ENCODE measurements at places on chromosomes 13 and 19.

DNA sequence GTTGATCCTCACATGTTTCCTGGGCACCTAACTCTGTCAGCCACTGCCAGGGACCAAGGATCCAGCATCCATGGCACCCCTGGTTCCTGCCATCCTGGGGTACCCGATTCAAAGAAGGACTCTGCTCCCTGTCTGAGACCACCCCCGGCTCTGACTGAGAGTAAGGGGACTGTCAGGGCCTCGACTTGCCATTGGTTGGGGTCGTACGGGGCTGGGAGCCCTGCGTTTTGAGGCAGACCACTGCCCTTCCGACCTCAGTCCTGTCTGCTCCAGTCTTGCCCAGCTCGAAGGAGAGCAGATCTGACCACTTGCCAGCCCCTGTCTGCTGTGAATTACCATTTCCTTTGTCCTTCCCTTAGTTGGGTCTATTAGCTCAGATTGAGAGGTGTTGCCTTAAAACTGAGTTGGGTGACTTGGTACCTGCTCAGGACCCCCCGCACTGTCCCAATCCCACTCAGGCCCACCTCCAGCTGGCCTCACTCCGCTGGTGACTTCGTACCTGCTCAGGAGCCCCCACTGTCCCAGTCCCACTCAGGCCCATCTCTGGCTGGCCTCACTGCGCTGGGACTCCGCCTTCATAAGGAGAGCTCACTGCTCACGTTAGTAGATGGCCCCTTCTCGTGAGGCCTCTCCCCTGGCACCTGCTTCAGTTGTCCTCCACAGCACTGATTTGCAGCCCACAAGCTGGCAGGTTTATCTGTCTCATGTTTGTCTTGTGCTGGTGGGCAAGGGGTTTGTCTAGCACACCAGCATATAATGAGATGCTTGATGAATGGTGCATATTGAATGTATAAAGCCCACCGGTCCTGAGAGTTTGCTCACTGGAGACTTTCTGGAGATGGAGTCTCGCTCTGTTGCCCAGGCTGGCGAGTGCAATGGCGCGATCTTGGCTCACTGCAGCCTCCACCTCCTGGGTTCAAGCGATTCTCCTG lies 3.9 kb downstream of the RPL28 start:
- DNase-seq: no peak

GRCh38 chr13:73433890-73434289 lies 375.1 kb downstream of the KLF5 start:
- DNase-seq: no peak

GRCh38 chr13:32060401-32060878 lies 28.9 kb downstream of the FRY start:
- DNase-seq: no peak

DNA sequence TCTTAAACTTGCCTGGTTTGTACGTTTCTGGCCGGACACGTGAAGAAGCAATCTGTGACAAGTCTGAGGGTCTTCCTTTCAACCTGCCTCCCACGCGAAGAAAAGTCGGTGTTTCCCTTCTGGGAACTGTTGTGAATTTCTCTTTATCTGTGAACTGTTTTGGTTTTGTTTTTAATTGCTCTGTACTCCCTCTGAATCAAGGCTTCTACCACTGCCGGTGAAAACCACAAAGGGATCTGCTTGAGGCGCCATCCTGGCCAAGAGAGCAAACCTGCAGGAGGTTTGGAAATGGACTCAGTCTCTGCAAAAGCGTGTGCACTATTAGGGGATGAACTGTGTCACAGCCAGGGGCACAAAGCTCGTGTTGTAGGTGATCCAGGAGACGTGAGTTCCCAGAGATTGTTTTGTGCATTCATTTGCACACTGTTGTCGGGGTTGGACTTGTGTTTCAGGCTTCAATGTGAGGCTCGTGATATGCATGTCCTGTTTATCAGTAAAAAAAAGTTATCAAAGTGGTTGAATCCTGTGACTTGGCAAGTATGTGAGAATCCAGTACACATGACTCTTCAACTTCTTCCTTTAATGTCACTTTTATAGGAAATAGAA lies 9.7 kb downstream of the SIGLEC8 start:
- DNase-seq: no peak

DNA sequence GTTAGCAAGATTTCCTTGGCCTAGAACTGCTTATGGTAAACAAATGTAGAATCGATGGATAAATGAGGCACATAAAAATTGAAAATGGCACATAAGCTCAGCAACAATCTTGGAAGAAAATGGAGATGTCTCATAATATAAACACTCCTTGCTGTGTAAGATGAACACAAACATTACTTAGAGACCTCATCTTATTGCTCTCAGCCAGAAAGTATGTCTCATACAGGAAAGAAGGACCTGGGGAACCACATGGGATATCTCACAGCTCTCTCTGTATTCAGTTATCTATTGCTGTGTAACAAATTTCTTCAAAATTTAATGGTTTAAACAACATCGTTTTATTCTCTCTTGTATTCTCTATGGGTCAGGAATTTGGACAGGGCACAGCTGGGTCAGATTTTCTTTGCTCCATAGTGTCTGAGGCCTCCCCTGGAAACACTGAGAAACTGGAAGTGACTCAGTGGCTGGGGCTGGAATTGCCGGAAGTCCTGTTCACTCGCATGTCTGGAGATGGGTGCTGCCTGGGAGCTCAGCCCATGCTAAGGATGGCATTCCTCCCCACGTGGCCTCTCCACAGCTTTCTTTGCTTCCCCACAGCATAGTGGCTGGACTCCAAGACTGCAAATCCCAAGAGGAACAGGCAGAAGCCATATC lies 105.1 kb downstream of the NUFIP1 start:
- no peak for DNase-seq

DNA sequence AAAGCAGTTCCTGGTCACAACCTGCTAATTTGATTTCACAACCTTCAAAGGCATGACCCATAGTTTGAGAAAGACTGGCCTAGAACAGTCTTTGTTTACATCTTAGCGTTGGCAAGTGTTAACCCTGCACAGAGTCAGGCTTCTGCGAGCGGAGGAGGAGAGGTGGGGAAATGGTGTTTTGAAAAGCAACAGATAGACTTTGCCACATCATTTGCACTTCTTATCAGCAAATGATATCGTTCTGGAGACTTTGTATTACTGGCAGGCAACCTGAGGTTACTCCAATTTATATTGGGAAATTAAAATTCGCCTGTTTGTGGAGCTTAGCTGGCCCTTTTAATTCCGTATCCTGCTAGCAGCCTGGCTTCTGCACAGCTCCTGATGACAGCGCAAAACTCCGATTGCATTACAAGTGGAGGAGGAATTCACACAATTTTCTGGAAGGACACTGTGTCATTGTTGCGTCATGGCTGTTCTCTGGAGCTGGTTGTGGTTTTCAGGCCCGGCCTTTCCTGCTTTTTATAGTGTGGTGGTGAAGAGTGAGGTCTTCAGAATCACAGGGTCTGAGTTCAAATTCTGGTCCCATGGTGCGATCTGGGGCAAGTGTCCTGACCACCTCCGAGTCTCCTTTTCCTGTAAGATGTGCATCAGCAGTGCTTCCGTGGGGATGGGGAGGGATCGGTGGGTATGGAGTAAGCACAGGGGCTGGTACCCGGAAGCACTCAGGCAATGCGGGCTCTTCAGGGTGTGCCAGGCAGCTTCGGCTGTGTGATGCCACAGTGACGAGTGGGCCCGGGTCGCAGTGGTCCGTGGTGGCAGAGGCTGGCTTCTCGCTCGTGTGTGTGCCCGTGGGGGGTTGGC lies 49.1 kb upstream of the EHD2 start:
- DNase-seq: peak; percentile 93

DNA sequence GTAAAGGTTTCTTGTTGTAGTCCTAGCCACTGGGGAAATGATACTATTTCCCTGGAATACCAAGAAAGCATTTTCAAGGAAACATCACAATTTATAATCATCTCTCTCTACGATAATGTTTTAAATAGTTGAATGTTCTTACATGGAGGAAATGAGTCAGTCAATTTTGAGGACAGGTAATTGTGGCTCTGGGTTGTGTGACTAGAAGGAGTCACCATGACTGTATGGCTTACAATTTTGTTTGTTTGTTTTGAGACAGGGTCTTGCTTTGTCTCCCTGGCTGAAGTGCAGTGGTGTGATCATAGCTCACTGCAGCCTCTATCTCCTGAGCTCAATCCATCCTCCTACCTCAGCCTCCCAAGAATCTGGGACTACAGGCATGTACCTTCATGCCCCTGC lies 47.4 kb downstream of the COG3 start:
- no peak for DNase-seq

GRCh38 chr19:55113570-55114039 lies 3.8 kb downstream of the PPP1R12C start:
- no peak for DNase-seq

DNA sequence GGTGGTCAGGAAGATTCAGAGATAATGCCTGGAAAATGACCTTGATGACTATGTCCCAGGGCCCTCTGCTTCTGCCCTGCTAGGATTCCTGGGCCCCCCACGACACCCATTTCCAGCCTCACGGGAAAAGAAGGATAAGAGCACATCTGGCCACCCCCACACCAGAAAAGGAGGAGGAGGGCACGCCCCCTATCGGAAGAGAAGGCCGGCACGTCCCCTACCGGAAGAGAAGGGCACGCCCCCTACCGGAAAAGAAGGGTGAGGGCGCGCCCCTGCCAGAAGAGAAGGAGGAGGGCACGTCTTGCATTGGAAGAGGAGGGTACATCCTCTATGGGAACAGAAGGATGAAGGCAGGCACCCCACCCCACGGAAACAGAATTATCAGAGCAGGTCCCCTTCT lies 84.3 kb downstream of the IER2 start:
- no peak for DNase-seq

DNA sequence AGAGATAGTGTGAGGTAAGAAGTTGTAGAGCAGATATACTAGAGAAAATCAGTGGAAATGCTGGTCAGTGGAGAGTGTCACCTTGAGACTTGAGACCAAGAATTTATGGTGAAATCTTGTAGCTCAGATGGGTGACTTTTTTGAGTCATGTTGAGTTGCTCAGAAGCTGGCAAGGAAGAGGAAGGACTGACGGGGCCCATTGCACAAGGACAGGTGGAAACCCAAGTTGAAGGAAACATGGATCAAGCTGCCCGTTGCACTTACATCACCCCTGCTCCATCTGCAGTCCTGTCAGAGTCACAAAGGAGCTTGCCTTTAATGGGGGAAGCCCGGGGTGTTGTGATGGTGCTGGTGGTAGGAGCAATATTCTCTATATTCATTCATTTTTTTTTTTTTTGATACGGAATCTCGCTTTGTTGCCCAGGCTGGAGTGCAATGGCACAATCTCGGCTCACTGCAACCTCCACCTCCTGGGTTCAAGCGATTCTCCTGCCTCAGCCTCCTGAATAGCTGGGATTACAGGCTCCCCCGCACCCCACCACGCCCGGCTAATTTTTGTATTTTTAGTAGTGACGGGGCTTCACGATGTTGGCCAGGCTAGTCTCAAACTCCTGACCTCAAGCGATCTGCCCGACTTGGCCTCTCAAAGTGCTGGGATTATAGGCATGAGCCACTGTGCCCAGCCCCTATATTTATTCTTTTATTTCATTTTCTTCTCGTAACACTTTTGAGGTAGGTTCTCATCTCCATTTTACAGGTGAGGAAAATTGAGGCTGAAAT lies 27.4 kb downstream of the UBAC2 start:
- DNase-seq: peak; percentile 82

Data from inflammatory macrophage treated with lipopolysaccharide for 1 hour (primary cell).